A172 (cell line): ENCODE measurements at places on chromosomes 1 and 21. TPM values are rescaled to one million over a fixed set of nuclear protein-coding genes. Genes with fewer than 3 reads are reported as not detected.

OR2T35 gene
- total RNA-seq: not detected in 2 replicates

AKT3 gene
- 42.1 and 56.9 TPM in 2 replicates for total RNA-seq

TRIM45 gene
- total RNA-seq: 2.6 and 6.0 TPM in 2 replicates

KCNH1 gene
- total RNA-seq: 5.3 and 6.9 TPM in 2 replicates

CCDC30 gene
- 1.2 and 1.8 TPM in 2 replicates for total RNA-seq

CELA2A gene
- total RNA-seq: not detected in 2 replicates

DNA sequence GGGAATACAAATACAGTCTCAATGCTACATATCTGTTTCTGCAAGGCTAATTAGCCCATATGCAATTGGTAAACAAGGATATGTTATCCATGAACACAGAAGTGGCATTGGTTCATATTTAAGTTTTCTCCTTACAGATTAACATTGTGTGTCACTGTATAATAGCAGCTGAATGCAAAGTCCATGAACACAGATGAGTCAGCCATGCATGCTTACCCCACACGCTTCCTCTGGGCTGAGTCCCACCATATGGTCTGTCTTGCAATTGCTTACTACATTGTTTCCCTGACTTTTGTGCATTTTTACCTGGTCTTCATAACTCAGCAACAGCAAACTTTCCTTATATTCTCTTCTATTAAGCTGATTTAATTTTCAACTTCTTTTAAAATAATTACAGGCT, 41.5 kb upstream of the TSNAX start:
- DNase-seq: no peak

- peak; percentile 96 for DNase-seq
Measured at GRCh38 chr21:43193651-43194302, 25.0 kb downstream of the CRYAA start.

DNA sequence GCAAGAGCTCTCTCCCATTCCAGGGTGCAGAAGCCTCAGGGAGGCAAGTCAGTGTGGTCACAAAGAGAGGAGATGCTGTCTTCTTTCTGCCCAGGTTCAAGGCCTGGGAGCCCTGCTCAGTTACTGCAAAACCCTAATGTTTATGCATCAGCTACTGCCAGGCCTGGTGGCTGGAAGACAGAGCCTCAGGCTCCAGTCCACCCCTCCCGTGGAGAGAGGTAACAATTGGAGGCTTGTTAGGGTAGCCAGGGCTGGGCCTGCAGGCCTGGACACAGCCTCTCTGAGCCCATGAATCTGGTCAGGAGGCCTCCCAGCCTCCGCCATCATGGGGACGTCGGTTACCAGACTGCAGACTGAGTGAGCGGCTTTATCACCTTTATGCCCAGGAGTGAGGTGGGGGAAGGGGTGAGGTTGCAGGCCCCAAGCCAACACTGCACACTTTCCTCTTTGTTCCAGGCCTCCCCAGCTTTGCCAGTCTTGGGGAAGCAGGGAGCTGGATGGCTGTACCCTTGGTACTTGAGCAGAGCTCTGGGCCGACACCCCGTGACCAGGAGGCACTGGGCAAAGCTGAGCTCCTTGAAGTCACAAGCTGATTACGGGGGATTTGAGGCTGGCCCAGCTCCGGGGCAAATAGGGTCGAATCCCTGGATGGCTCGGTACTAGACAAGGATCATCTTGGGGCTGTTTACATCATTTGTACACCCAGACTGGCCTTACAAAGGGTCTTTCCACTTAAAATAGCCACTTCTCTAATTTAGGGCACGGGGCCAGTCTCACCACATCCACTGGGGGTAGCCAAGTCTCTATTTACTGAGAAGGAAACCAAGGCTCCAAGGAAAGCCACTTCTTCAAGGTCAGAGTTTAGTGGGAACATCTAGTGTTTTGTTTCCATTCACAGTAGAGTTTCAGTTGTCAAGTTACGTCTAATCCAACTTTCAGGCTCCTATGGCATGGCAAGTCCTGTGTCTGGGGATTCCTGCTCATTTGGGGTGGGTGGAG, 5.2 kb downstream of the SLC2A1 start:
- no peak for DNase-seq

GRCh38 chr1:147902253-147902845, at the start of gene GJA8:
Gene GJA8, plus strand, starts transcription at chr1:147902795. Its CDS starts 5,161 bp downstream, at chr1:147907956.
- DNase-seq: peak; percentile 67
